Fibroblast of skin of back (primary cell): ENCODE measurements at places on chromosomes 11 and 22.
A peak's percentile ranks its signal among the peaks of the same experiment; 100 is the strongest.

- no peak for DNase-seq
Observed at GRCh38 chr11:109377039-109377742, 44.8 kb upstream of the C11orf87 start.

- no peak for DNase-seq
Observed at GRCh38 chr22:42684462-42685195, 35.4 kb upstream of the CYB5R3 start.

DNA sequence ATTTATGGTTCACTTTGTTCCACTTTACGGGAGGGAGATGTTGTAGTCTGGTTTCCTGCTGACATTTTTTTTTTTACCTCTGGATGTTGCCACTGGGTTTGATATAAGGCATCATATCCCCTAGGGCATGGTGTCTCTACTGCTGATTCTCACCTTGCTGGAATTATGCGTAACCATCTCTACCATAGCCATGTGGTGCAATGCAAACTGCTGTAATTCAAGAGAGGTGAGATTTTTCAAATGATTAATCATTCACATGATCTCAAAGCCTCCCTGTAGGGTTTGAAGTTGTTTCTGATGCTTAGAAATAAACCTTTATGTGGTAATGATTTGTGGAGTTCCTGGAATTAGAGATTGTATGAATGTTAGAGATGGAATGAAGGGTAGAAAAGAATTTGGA, 13.0 kb downstream of the MS4A3 start:
- no peak for DNase-seq

- DNase-seq: peak; percentile 67
Observed at GRCh38 chr11:61598886-61599868, 18.3 kb upstream of the SYT7 start.

DNA sequence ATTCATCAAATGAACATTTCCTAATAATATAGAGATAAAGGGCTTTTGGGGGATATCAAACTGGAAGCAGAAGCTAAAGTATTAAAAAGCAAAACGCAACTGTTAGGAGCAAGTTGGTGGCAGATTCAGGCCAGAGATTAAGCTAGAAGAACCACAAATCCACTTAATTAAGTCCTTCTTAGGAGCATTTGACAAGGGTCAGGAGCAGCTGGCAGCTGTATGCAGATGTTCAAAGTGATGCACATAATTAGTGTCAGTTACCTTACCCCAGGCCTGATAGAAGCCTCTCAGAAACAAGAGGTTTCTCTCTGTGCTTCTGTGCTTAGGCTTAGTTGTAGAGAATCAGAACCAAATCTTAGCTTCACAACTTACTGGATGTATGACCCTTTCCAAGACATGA, 546.5 kb upstream of the ANO5 start:
- no peak for DNase-seq
